T-cell (primary cell): ENCODE measurements at places on chromosomes 13 and 19. TPM values are rescaled to one million over a fixed set of nuclear protein-coding genes. Genes with fewer than 3 reads are reported as not detected.

- DNase-seq, result no peak
These were observed 106.1 kb downstream of the RGCC start for GRCh38 chr13:41563341-41563983.

DNA sequence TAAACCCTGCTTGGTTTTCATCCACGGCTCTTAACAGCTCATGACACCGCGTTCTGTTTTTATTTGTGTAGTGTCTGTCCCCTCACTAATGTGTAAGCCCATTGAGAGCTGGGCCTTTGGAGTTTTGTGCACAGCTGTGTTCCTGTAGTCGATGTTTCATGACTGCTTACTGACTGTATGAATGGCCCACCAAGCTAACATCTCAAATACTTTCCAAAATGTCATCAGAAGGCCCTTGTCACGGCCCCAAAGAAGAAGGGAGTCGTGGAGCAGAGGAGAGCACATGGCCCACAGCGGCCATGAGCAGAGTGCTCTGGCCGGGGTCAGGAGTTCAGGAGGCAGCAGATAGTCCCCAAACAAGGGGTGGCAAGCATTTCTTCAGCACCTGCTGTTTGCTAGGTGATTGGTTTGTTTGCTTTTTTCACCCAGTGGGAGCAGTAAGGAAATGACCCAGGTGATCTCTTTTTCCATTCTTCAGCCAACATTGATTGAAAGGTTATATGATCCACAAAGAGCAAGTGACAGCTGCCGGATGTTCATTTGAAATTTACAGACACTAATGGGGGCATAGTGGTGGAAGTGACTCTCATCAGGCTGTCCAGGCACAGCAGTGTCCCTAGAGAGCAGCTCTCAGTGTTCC, 315.2 kb downstream of the ATP8A2 start:
- DNase-seq, result no peak

PGLYRP1 gene
- total RNA-seq, result not detected

GRCh38 chr13:97460004-97460775, 26.2 kb downstream of the RAP2A start:
- no peak for DNase-seq

GRCh38 chr13:73714522-73714921, 419.7 kb downstream of the KLF12 start:
- DNase-seq, result no peak

- DNase-seq, result no peak
These were observed 31.2 kb downstream of the ZNF536 start for GRCh38 chr19:30403203-30403985.

GRCh38 chr13:38908574-38908973, 82.1 kb downstream of the STOML3 start:
- no peak for DNase-seq

GRCh38 chr13:88701551-88701950, 1030.4 kb downstream of the SLITRK5 start:
- DNase-seq, result no peak

DNA sequence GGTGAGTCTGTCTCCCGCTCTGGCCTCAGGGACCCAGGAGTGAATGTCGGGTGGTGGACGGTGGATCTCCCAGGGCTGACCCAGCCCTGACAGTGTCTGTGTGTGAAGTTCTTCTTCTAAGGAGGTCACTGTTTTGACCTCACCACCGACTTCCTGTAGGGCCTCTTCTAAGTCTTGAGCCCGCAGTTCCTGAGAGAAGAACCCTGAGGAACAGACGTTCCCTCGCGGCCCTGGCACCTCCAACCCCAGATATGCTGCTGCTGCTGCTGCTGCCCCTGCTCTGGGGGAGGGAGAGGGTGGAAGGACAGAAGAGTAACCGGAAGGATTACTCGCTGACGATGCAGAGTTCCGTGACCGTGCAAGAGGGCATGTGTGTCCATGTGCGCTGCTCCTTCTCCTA, at the start of gene SIGLEC7:
TSS of gene SIGLEC7 (plus strand) at position 183 of the 400 bp plus-strand sequence. CDS start at position 252, 69 bp downstream.
- DNase-seq, result no peak

- no peak for DNase-seq
These were observed 59.1 kb upstream of the TNFRSF19 start for GRCh38 chr13:23510979-23511735.

- no peak for DNase-seq
These were observed 391.0 kb upstream of the SLITRK5 start for GRCh38 chr13:87280139-87280538.

ZNF43 gene
- 30.5 TPM for total RNA-seq

RUBCNL gene
- total RNA-seq, result 1.4 TPM

DNA sequence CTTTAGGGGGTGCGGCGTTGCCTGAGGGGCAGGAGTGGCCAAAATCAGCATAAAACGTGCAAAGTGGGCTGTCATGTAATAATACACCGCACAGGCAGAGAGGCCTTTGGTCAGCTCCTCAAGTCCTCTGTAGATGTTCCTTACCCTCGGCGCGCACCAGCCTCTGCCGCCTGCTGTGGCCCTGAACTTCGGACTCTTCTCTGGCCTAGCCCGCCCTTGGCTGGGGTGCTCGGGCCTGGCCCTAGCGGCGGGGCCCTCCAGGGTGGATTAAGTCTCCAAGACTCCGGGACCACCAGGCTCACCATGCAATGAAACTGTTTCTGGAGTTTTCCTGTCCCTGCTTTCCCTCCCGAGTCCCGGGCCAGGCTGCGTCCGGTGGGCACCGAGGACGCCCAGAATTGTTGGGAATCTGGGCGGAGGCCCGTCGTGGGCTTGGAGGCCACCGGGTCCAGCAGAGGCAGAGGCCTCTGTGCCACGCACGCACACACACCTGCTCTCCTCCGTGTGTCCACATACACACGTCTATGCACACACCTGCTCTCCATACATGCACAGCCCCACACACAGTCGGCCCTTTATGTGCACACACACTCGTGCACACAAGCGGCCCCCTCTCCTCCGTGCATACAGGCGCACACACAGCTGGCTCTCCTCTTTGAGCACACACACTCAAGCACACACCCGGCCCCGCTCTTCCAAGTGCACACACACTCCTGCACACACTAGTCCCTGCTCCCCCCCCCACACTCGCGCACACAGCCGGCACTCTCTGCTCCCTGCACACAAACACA, 1.5 kb upstream of the TFDP1 start:
- DNase-seq, result peak; percentile 14

- no peak for DNase-seq
These were observed 34.9 kb downstream of the LRCH1 start for GRCh38 chr13:46587807-46588418.

SYNE4 gene
- total RNA-seq, result 4.4 TPM

DNA sequence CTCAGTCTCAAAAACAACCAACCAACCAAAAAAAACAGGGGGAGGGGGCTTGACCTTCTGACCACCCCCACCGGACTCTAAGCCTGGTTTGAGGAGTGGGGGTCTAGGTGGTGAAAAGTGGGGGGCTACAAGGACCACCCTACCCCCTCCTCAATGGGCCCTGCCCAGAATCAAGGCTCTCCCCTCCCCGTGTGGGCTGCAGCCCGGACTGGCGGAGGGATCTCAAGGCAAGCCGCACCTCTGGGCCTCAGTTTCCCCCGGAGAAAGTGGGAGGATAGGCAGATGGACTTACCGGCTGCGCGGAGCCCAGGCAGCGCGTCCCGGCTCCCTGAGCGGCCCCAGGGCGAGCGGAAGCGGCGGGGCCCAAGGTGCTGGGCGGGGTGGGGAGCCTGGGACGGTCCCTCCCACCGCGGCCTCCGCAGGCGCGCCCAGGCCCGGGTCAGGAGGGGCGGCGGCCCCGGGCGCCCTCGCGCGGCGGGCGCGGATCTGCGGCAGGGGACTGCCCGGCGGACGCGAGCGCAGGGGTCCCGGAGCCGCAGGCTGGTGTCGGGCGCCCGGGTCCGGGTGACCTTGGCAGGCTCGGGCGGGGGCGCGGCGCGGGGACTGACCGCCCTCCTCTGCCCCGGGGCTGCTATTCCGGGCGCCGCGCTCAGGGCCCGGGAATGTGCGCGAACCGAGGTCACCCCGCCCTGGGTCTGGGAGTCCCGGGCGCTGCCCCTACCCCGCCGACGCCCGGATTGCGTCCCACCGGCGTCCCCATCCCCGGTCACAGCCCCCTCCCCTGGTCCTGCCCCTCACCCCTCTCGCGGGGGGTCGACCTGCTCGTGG, at the start of gene ADAMTSL5:
TSS of gene ADAMTSL5 (minus strand) at position 349 of the 828 bp plus-strand sequence. CDS start 2,076 bp downstream, outside the sequence.
- DNase-seq, result peak; percentile 26

ZNF99 gene
- total RNA-seq, result 0.07 TPM

CABP5 gene
- not detected for total RNA-seq

- no peak for DNase-seq
These were observed 186.5 kb upstream of the ATXN8OS start for GRCh38 chr13:69921156-69921555.

ALG11 gene
- 19.2 TPM for total RNA-seq

SLC10A2 gene
- not detected for total RNA-seq

- DNase-seq, result no peak
These were observed 1.2 kb downstream of the ACP5 start for GRCh38 chr19:11576227-11576626.
